Uterus (tissue), 4 donors: ENCODE measurements at places on chromosomes 4 and X. TPM values are rescaled to one million over a fixed set of nuclear protein-coding genes. Genes with fewer than 3 reads are reported as not detected.

DNA sequence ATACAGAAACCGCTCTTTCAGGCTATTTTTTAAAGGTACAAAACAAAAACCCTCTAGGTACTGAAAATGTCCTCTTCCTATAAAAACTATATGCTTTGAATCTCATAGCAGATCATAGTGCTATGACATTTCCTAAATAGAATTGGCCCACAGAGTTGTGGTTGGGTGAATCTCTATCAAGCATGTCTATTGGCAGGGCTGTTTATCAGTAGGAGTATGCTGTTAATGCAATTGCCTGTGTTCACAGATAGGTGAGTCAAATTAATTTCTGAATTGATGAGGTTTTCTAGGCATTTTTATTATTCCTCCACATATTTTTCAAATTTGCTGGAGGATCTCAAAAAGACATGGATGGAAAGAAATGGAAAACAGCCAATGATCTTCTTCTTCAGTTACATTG, 73.9 kb downstream of the QRFPR start:
- DNase-seq = no peak

DNA sequence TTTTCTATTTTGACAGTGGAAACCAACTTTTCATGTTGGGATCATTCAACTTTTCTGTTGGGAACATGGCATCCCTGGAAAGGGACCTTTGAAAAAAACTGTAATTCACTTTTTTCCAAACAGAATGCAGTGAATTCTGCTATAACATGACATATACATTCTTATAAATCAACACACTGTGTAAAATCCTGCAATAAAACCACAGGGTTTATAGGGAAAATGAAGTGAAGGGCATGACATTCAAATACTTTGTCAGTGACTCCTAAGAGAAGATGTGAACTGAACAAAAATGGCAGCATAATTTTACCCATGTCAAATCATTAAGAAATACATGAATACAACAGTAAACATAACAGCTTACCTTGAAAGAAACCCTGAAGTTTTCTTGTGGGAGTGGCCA, 264.5 kb upstream of the ANKRD50 start:
- DNase-seq = no peak

DNA sequence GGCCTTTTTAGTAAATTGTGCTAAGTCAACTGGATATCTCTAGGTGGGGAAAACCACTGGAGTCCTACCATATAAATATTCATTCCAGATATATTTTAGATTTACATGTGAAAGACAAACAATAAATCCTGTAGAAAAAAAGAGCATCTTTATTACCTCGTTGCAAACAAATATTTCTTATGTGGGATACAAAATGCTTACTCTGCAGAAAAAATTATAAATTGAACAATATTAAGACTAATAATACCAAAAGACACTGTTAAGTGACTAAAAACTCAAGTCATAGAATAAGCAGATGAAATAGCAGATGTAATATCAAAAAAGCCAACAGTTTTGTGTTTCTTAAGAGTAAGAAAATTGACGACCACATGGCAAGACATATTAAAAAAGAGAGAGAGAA, 43.8 kb downstream of the SULT1B1 start:
- DNase-seq = no peak

Gene ARMCX6
- total RNA-seq = 5.1 TPM

DNA sequence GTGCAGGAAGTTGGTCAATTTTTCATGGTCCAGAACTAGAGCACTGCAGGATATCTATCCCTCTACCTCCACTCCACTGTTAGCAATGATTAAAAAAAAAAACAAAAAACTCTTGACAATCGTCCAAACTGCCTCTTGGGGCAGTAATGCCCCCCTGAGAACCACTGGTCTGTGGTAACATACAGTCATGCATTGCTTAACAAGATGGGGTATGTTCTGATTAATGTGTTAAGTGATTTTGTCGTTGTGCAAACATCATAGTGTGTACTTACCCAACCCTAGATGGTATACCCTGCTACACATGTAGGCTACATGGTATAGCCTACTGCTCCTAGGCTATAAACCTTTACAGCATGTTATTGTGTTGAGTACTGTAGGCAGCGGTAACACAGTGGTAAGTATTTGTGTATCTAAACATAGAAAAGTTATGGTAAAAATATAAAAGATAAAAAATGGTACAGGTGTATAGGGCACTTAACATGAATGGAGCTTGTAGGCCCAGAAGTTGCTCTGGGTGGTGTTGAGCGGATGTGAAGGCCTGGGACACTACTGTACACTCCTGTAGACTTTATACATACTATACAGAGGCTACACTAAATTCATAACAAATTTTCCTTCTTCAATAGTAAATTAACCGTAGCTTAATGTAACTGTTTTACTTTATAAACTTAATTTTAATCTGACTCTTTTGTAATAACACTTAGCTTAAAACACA, 34.1 kb downstream of the ART3 start:
- DNase-seq = no peak

Gene FAM53A
- total RNA-seq = 1.3 TPM

GRCh38 chr4:66091786-66092185, 421.5 kb upstream of the EPHA5 start:
- DNase-seq = no peak

DNA sequence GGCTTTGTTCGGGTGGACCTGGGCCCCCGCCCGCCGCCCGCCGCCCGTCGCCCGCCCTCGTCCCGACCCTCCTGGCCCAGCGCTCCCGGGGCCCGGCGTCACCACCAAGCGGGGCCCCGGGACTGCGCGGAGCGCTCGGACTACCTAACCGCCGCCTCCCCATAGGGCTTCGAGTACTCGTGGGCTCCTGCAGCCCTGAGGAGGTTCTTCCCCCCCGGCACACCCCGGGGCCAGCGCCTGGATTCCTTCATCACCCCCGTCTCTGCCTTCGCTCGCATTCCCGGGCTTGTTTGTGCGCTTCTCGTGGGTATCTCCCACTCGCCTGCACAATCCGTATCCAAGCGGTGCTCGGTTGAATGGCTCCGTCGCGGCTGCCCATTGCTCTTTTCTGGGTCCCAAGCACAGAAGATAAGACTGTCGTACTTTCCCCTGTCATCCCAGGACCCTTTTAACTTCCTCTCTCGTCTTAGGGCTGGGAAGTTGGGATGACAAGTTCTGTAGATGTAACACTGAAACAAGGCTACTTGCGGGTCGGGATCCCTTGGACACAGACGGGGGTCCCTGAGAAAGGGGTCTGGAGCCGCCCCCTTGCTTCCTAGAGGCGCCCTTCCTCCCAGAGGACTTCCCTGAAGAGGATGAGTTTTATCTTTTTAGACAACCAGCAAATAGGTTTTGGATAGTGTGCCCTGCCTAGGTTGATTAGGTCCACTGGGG, 565 bp downstream of the MOB1B start:
- DNase-seq = no peak

DNA sequence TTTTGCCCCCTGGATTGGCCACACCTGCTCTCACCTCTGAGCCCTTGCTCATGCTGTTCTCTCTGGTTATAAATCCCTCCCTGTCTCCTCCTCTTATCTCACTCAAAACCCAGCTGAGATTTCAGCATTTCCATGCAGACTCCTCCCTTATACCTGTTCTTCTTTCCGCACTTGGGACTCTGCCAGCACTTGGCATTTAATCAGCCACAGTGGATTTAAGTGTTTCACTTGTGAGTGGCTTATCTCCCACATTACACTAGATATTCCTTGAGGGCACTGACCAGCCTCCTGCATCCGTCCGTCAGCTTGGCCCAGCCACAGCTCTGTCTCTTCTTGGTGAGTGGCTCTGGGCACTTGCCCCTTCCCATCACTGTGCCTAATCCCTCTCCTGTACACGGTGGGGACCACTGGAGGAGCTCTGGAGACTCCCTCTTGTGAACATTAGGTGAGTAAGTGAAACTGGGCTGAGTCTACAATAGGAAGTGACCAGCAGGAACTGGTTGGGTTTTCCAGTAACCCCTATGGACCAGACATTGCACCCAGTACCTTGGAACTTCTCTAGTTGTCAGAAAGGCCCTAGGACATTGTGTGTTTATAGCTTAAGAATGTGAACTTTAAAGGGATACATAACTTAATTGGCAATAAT, 19.9 kb downstream of the FGFBP1 start:
- no peak for DNase-seq

Gene EFNB1
- 17.2 TPM for total RNA-seq

DNA sequence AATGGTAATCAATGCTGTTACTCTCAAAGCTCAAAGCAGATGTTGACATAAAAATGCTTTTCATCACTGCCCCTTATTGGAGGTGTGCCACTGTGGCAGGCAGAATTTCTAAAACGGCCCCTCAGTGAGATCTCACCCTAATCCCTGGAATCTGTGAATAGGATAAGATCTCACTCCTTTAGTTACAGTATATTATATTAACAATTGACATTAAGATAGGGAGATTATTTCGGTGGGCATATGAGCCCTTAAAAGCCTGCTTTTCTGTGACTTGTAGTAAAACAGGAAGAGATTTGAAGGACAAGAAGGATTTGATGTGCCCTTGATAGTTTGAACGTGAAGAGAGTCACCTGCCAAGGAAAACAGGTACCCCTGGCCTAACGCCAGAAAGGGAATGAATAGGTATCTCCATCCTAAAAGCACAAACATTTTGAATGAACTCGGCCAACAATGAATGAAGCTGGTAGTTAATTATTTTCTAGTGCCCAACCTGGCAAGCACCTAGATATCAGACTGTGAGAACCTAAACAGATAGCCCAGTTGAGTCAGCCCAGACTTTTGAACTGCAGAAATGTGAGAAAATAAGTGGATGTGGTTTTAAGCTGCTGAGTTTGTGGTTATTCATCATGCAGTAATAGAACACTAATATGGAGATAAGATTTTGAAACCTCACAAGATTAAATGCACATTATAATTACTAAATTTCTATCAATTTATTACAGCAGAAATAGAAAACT, 881.6 kb downstream of the PCDH18 start:
- DNase-seq = no peak

DNA sequence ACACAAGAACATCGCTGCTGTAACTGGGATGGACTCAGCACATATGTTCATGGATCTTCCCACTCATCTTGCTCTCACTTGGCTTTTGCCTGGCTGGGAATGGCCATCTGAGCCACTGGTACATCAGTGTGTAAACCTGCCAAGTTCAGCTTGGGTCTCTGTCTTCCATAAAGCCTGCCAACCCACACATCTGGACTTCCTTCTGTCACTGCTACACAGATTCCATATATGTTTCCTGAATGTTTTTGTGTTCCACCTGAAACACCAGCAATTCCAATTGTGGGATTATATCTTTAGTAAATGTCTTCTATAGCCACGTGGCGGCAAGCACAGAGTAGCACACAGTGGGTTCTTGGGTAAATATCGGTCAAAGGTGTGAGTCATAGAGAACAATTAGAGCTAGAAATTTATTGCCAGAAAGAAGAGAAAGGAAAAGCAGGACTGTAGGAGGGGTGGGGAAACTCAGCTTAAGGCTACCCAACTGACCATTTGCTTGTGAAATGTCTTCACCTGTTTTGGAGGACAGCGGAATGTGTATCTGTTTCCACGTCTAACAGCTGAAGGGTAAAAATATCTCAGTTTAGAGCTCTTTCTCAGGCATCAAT, 125.9 kb downstream of the MFAP3L start:
- DNase-seq = no peak

- DNase-seq = no peak
Observed at GRCh38 chr4:64784125-64784524, 374.9 kb upstream of the TECRL start.
